A172 (cell line): ENCODE measurements at places on chromosomes 2 and 18.

- no peak for DNase-seq
Observed at GRCh38 chr2:121480826-121481225, 49.9 kb upstream of the RNU4ATAC start.

DNA sequence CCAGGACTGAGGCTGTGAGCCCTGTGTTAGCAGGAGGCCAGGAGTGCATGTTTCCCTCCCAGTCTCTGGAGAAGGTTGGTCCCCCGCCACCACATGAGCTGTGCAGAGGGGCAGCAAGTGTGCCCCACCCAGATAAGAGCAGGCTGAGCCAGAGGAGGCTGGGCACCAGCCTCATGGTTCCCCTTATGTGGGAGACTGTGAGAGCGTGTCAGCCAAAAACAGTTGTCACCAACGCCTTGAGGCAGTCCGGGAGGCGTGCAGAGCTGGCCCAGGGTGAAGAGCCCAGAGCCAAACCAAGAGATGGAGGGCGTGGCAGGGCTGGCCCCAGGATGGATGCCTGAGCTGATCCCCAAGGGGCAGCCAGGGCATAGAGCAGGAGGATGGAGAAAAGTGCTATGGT lies 128.7 kb upstream of the GLI2 start:
- no peak for DNase-seq

- DNase-seq, result peak; percentile 65
Observed at GRCh38 chr2:152456262-152456661, 121.3 kb downstream of the FMNL2 start.

DNA sequence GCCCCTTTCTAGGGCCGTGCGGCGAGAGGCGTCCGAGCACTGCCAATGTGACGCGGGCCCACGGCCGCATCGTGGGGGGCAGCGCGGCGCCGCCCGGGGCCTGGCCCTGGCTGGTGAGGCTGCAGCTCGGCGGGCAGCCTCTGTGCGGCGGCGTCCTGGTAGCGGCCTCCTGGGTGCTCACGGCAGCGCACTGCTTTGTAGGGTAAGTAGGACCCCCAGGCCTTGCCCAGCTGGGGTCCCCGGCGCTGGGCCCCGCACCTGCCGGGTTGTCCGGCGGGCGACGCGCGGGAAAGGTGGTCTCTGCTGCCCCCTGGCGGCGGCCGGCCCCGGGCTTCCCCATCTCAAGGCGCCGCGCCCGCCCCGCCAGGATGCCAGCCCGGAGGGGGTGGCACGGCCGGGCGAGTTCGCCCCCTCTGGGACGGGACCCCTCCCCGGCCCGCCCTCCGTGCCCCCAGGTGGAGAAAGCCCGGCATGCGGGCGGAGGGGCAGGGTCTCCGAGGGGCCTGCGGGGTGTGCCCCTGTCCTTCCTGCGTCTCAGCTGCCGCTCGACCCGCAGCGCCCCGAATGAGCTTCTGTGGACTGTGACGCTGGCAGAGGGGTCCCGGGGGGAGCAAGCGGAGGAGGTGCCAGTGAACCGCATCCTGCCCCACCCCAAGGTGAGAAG lies 1.9 kb downstream of the PRSS56 start:
- no peak for DNase-seq

DNA sequence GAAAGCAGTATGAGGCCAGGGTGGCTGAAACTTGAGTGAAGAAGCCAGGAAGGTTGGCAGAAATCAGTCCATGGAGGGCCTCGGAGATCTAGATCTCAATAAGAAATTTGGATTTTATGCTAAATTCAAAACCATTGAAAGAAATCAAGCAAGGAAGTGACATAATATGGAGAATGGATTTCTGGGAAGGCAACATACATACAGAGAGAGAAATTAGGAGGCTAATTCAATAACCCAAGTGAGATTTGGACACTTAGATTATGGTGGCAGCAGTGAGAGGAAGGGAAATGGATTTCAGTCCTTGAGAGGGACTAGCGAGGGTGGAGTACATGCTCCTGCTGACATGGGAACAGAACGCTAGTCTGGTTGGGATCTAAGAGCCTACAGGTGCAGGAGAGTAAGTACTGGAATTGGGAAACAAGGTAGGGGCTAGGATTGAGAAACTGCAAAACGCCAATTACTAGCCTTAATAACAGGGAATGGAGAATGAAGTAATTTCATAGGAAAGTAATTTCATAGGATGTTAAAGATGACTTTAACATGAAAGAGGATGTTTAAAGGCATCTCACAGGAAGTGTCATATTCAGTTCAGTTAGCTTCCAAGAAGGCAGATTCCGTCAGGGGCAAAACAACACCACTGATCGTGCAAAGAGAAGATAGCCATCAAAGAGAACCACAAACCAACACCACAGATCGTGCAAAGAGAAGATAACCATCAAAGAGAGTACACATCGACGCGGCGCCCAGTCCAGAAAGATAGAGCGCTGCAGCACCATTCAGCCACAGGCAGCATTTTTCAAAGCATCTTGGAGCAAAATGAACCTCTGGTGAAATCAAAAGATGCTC lies 27.2 kb downstream of the CDKL4 start:
- DNase-seq, result no peak

DNA sequence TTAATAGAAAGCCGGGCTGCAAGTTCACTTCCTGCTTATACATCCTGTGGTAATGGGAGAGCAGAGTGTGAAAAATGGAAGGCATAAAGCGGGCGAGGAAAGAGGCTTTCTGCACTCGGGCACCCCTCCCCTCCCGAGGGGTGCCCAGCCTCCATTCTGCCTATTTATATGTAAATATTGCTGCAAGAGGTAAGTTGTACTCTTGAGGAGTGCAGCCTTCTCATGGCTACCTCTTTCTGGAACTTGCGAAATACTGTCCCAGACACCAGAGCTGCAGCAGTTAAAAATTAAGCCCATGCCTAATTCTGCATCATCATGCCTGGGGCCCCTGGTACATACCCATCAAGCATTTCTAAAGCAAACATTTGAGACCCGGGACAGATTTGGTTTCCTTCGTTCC lies 156.0 kb downstream of the GBX2 start:
- DNase-seq, result no peak

DNA sequence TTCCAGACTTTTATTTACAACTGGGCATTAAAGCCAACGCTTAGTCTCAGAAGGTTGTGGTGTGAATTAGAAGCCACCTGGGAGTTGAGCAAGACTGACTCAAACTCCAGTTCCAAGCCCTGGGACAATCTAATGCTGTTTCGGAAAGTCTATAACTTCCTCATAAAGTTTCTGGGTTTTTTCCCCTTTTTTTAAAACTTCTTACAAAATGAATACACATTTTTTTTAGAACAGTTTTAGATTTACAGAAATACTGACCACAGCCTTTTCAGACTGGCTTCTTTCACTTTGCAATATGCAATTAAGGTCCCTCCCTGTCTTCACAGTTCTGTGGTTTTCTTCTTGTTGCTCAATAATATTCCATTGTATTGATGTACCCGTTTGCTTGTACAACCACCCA lies 115.9 kb upstream of the TWIST2 start:
- DNase-seq, result no peak

DNA sequence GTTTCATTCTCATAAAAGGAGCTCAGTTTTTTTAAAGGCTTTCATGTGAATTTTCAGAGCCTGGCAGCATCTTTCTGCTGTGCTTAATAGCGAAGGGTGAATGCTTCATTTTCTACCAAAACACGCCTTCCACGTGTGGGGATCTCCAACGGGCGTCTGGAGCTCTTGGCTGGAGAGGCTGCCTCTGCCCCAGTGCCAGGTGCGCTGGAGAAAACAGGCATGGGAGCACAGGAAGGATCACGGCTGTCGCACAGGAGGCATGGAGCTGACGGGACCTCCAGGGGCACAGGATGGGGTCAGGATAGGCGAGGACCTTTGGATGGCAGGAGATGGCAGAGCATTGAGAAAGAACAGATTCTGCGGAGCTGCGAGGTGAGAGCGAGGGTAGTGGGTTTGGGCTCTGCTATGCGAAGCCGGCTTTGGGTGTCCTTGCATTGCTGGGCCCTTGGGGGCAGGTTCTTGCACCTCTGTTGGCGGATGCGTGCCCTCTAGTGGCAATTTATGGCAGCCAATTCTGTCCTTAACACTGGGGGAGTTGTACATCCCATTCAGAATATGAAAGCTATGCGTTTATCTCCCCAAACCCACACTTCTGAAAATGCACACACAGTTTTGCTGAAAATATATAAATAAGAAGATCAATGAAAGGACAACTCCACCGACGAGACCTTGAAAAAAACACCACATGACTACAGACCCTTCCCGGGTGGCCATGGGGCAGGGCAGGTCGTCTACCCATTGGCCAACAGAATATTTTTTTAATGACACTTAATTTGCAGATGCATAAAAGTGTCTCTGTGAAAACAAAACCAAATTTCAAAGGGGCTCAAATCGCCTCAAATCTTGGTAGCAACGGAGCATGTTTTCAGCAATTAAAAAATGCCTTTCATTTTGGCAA lies 90.4 kb upstream of the SLC35G4 start:
- DNase-seq, result peak; percentile 44

DNA sequence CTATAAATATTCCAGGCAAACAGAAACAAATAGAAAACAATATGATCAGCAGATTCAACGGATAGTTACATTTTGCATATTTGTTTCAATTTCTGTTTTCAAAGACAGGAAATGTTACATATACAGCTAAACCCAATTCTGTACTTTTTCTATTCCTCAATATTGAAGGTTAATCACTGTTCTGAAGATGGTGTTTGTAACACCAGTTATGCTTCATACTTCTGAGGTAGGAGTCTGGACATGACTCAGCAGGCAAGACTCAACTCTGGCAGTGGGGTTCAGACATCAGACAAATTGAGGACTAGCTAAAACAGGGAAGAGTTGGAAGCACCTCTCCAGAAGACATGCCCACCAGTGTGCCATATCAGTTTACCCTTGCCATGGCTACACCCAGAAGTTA lies 16.6 kb downstream of the SERPINB13 start:
- DNase-seq, result no peak

- no peak for DNase-seq
Observed at GRCh38 chr2:71864085-71864484, 283.6 kb downstream of the CYP26B1 start.

GRCh38 chr18:23033056-23033455 lies 99.9 kb downstream of the RBBP8 start:
- no peak for DNase-seq

- DNase-seq, result peak; percentile 95
Observed at GRCh38 chr2:219274361-219274921, 4.7 kb upstream of the DNAJB2 start.

DNA sequence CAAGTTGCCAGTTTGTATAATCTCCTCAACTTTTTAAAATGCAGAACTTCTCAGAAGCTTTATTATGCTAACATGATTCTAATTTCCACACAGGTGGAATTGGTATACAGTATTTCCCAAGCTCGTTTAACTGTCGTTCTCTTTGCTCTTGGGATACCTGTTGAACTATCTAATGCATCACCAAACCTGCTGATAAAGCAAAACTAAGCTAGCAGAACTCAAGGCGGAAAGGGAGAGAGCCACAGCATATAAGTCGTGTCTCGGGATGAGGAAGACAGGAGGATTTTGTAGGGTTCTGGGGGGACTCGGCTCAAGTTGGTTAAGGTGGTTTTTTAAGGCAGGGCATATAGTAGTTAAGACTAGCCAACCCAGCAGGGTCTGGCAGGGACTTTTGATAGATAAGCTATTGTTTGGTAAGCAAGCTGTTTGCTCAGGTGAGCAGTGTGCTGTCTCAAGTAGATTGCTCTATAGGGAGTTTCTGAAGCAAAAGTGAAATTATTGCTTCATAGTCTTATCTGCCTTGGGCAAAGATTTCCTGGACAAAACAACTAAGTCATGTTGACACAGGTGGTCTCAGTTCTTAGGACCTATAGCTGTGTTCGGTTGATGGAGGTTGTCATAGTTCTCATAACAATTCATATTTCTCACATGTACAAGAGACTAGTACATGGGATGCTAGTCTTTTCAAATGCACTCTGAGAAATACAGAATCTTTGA lies 28.2 kb upstream of the CHRNA1 start:
- no peak for DNase-seq

GRCh38 chr2:31401580-31401979 lies 13.0 kb downstream of the XDH start:
- peak; percentile 90 for DNase-seq

- DNase-seq, result peak; percentile 73
Observed at GRCh38 chr2:27303093-27304025, 4.9 kb downstream of the UCN start.

DNA sequence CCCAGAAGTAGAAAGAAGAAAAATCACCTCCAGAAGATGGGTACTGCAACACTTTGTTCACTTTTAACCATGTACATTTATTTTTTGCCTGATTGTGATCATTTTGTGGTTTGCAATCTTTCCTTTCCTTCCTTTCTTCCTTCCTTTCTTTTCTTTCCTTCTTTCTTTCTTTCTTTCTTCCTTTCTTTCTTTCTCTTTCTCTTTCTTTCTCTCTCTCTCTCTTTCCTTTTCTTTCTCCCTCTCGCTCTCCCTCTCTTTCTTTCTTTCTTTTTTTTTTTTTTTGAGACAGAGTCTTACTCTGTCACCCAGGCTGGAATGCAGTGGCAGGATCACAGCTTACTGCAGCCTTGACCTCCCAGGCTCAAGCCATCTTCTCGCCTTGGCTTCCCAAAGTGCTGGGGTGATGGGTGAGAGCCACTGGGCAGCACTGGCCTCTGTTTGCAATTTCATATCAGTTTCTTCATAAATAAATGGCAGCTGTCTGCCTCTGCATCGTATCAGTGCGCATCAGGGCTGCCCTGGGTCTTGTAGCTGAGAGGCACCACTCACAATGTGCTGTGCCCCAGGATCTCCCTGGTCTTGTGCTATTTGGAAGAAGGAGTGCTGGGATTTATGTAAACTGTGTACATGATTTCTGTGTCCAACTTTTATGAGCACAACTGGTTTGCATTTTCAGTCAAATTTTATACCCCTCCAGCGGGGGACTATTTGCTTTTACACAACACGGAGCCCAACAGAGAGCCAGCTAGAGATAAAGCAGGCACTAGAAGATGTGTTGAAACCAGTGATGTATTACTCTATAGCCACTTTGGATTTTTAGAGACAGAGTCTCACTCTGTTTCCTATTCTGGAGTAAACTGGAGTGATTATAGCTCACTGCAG lies 6.9 kb upstream of the LIMS2 start:
- DNase-seq, result no peak

DNA sequence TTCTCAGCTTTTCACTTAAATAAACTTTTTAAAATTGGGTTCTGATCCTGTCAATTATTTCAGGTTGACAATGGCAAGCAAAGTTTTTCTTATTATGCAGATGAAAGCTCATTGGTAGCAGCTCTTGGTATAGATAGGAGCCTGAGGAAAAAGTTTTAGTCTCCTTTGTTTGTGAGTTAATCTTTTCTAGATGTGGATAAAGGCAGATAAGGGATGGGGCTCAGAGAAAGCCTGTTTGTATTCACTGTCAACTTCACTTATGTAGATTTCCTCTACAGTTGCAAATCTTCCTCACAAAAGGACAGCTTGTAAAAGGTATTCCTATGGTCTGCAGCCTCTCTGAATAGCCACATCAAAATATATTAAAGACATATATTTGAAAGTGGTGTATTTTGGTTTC lies 224.5 kb upstream of the SPOPL start:
- DNase-seq, result no peak

GRCh38 chr18:23143016-23143814 lies 7.9 kb downstream of the CABLES1 start:
- peak; percentile 47 for DNase-seq

GRCh38 chr18:79890674-79891073 lies 60.8 kb downstream of the SLC66A2 start:
- no peak for DNase-seq
